ENCODE measurements at places on chromosomes 6 and 20. TPM values are rescaled to one million over a fixed set of nuclear protein-coding genes. Genes with fewer than 3 reads are reported as not detected.

Gene CLIC5
- 8.8 TPM for polyA plus RNA-seq

Gene WFDC5
- polyA plus RNA-seq, result not detected

Gene DSTN
- 342 TPM for polyA plus RNA-seq

Gene NFATC2
- 12.3 TPM for polyA plus RNA-seq

Gene WFDC12
- polyA plus RNA-seq, result not detected

Gene MYCT1
- polyA plus RNA-seq, result 36.9 TPM

Gene HLA-DQB2
- 1.2 TPM for polyA plus RNA-seq

Gene TRIM40
- 0.14 TPM for polyA plus RNA-seq

Gene ASIP
- polyA plus RNA-seq, result not detected

Gene GJA10
- not detected for polyA plus RNA-seq

Gene KHDC1L
- polyA plus RNA-seq, result 0.95 TPM

Gene BEND6
- 1.6 TPM for polyA plus RNA-seq

Gene FAM162B
- polyA plus RNA-seq, result 73.9 TPM

- no peak for DNase-seq
Observed at GRCh38 chr6:21263531-21264287, 329.8 kb upstream of the SOX4 start.

- DNase-seq, result no peak
Observed at GRCh38 chr6:45795678-45796077, 220.0 kb downstream of the CLIC5 start.

GRCh38 chr20:42097741-42098140 is 479.6 kb upstream of the CHD6 start:
- DNase-seq, result no peak

- no peak for DNase-seq
Observed at GRCh38 chr20:54606380-54606779, 131.0 kb downstream of the DOK5 start.

DNA sequence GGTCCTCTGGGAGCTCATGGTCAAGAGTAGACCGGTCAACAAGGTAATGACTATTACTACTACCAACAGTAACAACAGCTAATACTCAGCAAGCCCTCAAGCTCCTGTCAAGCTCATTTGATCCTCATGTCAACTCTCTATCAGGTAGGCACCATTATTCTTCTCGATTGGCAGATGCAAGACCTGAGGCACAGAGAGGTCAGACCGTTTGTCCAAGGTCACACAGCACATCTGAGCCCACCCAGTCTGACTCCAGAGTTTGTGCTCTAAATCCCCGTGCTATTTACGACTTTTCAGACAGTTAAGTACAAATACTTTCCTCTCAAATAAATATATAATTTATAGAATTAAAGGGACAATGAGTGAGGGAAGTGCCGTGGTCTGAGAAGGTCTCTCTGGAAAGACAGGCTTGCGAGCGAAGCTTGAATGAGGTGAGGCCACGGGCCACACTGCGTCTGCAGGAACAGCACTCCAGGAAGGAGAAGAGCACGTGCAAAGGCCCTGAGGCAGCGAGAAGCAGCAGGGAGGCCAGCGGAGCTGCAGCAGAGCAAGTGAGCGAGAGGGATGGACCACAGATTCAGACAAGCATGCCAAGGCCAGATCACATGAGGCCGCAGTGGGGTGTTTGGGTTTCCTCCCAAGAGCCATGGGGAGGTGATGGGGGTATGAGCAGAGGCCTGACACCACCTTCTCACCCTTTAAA is 117.3 kb downstream of the PREX1 start:
- DNase-seq, result no peak

- no peak for DNase-seq
Observed at GRCh38 chr20:19433371-19434350, 221.2 kb downstream of the SLC24A3 start.

- DNase-seq, result no peak
Observed at GRCh38 chr20:47506850-47507249, 5.2 kb downstream of the NCOA3 start.

DNA sequence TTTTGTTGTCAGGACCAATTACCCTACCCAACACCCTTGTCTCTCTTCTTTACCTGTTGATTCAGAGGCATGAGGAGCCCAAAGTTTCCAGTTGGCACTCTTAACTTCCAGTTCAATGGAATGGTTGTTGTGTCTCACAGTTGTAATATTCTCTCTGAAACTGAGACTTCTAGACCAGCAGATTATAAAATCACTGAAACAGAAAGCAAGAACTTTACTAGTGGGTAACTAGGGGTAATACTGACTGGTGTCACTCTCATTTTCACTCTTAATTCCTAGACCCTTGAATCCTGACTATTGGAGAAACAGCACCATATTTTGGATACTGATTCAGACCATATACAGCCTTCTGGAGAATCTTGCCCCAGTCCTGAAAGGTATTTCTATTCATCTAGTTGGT is 140.2 kb upstream of the MMS22L start:
- no peak for DNase-seq

Measured in left lung (tissue), 14 donors.